ENCODE measurements at places on chromosomes 1 and 21.

DNA sequence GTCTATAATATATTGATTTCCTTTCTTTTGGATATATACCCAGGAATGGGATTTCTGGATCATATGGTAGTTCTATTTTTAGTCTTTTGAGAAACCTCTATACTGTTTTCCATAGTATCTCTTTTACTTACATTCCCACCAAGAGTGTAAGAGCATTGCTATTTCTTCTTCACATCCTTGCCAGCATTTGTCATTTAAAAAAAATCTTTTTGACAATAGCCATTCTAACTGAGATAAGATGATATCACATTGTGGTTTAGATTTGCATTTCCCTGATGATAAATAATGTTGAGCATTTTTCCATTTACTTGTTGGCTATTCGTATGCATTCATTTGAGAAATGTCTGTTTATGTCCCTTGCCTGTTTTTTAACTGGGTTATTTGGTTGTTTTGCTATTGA lies 467.4 kb downstream of the COL11A1 start:
- DNase-seq = no peak

GRCh38 chr1:216805953-216806352 lies 82.7 kb upstream of the ESRRG start:
- DNase-seq = peak; percentile 41

GRCh38 chr1:37605806-37606474 lies 10.2 kb upstream of the GNL2 start:
- DNase-seq = no peak

- DNase-seq = no peak
These were observed 28.0 kb upstream of the PRKAA2 start for GRCh38 chr1:56617141-56617540.

DNA sequence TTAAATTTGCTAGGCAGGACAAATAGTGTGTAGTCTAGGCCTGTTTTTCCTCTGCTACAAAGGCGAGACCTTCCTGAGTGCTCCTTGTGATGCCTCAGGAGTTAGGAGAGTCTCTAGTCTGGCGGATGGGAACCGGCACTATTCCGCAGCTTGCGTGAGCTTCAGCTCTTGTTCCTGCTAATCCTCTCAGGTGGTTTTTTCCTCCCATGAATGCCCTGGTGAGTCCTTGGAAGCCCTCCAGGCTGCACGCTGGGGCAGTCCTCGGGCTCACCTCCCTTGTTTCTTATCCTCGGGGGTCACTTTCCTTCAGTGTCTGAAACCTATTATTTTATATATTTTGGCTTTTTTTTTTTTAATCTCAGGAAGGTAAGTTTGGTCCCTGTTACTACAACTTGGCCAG lies 28.2 kb downstream of the UTS2 start:
- no peak for DNase-seq

- DNase-seq = no peak
These were observed 7.5 kb downstream of the DMAP1 start for GRCh38 chr1:44220755-44221154.

DNA sequence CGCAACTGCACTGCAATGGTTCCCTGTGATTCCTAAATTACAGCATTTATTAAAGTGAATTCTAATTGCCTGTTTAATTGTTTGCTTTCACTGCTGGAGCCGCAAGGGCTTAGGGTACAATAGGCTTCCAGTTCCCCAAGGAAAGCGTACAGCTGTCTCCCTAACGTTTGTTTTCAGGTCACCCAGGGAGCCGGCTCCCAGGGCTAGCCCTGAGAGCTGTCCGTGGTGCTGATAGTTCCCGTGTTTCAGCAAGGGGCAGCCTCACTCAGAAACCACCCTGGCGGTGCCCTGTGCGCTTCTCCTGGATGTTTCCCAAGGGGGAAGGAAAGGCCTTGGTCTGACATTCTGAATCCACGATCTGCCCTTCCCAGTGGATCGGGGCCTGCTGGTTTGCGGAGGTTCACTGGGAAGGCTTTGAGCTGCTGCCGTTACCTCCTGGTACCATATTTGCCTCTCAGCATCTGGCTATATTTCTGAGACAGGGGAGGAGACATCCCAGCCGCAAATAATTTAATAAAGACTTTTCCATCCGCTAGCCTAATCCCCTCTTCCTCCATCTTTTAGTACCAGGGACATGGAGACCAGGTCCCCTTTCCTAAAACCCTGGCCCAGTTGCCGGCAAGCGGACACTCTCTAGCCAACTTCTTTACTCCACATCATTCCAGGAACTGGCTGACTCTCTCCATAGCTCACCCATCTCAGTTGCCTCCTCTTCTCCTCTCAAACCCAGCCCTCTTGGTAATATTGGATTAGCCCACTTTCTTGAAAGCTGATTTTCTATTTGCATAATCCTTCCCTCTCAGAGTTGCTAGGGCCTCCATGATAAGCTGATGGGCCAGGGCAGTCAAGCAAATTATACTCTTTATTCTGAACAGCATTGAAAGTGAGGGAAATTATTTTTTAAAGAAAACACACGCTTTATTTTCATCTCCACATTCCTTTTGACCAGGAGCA lies 149.0 kb downstream of the IGSF21 start:
- DNase-seq = no peak

- no peak for DNase-seq
These were observed 149.9 kb downstream of the ZP4 start for GRCh38 chr1:237740846-237741245.

- DNase-seq = no peak
These were observed 103.0 kb upstream of the BACE2 start for GRCh38 chr21:41064951-41065350.

GRCh38 chr1:163170331-163170730 lies 32.4 kb downstream of the RGS5 start:
- DNase-seq = no peak

DNA sequence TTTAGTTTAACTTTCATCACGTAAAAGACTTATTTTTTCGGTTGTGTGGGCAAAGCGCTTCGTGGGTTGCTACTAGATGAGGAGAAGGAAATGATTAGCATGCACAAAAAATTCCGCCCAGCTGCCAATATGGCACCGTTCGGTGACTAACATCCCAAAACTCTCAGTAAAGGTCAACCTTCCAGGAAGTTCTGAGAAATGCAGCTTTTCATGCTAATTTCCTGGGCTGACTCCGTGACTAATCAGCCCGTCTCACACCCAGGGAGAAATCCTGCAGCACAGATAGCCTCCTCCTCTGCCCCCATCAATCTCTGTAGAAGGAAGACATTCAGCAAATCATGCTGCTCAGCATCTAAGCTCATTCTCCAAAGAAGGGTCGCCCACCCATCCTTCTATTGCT lies 34.1 kb downstream of the TMCO4 start:
- DNase-seq = no peak

- DNase-seq = no peak
These were observed 168.9 kb downstream of the KCNK2 start for GRCh38 chr1:215251428-215251827.

DNA sequence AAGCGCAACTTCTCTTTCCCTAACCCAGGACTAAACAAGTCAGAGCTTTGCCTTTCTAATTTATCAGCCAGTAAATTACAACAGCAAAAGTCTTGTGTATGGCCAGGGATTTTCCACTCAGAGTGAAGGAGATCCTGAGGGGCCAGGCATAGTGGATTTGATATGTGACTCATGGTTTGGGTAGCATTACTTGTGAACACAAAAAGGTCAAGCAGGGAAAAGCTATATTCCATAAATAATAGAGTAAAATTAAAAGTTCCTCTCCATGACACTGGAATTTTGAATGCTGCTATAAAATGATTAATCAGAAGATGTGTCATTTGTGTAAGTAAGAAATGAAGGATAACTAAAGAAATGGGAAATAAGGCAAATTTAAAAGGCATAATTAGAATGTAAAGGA lies 284.8 kb downstream of the HLX start:
- DNase-seq = no peak

DNA sequence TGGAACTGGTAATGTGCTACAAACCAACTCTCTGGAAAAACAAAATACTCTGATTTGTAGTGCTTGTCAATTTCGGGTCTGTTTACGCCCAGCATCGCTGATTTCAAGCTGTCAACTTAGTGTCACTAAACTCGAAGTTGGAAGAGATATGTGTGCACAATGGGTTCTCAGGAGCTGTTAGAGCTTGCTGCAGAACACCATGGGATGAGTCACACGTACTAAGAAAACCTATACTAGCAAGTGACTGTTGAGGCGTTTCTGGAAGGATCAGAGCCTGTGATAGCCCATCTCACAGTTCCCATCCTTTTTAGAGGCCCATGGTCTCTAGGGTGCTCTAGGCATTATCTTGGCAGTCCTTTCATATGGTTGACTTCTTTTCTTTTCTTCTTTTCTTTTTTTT lies 14.3 kb downstream of the GMEB1 start:
- no peak for DNase-seq
